ENCODE measurements at places on chromosomes 4 and X.
A peak's percentile ranks its signal among the peaks of the same experiment; 100 is the strongest.

GRCh38 chr4:150010525-150011126 is 67.6 kb upstream of the DCLK2 start:
- no peak for DNase-seq

DNA sequence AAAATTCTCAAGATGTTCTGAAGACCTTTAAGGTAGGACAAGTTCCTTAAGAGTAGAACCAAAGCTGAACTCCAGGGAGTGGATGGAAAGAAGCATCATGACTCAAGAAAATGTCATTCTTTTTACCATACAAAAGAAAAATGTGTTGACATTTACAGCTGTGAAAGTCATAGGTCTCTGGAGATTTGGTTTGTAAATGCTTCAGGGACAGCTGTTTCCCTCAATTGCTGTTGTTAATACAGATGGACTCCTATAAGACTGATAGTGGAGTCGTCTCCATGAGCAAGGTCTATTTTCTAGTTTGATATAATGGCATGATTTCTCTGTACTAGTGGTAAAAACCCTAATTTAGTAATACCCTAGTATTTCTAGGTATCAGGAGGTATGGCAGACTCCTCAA is 101.7 kb downstream of the PHOX2B start:
- no peak for DNase-seq

DNA sequence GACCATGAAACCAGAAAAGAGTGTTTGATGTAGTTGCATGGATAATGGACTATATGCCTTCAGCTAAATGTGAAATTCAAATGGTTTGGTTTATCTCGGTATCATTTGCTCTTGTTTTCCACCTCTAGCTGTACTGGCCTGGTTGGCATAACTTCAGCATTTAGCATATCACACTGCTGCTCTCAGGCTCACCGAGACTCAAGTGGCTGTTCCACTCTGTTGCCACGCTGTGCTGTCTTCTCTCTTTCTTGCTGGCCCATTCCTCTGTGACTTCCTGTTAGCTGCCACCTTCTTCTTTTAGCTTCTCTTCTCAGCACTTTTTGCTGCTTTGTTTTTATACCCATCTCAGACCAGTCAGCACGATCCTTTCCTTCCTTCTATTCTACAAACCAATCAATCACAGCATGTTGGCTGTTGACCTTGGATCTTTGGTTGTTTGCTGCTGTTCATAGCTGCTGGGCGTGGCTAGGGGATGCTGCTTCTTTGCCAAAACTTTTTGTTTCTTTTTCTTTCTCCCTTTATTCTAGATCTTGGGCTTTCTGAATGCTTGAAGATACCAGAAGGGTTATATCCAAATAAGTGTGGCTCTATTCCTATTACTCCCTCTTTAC is 24.0 kb downstream of the INTS6L start:
- no peak for DNase-seq

DNA sequence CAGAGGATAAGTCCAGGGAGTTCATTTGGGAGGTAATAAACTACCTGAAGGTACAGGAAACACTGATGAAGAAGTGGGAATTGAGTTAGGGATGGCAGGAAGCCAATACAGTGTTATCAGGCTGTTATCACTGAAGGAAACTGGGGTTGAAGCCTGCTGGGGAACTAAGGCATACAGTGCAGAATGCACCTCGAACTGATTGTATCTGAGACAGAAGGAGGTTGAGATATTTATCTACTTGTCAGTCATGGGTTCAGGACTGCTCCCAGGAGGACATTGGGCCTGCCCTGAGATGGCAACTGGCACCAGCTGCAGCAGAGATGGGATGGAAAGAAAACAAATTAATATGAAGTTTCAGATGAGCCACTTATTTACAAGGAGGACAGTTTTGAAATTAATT is 35.5 kb upstream of the CD38 start:
- no peak for DNase-seq

DNA sequence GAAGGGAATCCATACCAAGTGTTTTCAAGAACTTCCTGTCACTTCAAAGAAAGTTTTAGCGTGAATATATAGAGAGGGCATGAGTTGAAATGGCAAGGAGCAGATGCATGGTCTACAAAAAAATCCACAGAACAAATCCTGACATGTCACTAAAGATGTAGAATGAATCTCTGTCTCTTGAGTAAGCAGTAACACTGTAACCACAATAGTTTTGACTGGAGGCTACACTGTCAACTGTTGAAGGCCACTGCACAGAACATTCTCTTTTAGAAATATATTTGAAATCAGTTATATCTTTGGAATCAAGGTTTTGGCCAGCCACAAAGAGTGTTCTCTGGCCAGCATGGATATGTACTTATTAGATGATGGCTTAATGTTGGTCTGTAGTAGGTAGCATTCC is 83.8 kb downstream of the VCX3B start:
- DNase-seq = no peak

DNA sequence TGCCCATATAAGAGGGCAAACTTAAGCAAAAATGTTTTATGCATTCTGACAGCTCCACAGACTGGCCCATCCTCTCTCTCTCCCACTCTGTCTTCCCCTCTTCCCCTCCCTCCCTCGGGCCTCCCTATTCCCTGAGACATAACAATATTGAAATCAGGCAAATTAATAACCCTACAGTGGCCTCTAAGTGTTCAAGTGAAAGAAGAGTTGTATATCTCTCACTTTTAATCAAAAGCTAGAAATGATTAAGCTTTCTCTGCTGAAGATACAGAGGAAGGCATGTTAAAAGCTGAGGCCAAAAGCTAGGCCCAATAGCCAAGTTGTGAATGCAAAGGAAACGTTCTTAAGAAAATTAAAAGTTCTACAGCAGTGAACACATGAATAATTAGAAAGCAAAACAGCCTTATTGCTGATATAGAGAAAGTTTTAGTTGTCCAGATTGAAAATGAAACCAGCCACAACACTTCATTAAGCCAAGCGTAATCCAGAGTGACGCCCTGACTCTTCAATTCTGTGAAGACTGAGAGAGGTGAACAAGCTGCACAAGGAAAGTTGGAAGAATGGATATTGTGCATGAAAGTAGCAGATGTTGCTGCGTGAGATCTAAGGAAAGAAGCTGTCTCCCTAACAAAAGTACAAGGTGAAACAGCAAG is 54.9 kb downstream of the USO1 start:
- no peak for DNase-seq

DNA sequence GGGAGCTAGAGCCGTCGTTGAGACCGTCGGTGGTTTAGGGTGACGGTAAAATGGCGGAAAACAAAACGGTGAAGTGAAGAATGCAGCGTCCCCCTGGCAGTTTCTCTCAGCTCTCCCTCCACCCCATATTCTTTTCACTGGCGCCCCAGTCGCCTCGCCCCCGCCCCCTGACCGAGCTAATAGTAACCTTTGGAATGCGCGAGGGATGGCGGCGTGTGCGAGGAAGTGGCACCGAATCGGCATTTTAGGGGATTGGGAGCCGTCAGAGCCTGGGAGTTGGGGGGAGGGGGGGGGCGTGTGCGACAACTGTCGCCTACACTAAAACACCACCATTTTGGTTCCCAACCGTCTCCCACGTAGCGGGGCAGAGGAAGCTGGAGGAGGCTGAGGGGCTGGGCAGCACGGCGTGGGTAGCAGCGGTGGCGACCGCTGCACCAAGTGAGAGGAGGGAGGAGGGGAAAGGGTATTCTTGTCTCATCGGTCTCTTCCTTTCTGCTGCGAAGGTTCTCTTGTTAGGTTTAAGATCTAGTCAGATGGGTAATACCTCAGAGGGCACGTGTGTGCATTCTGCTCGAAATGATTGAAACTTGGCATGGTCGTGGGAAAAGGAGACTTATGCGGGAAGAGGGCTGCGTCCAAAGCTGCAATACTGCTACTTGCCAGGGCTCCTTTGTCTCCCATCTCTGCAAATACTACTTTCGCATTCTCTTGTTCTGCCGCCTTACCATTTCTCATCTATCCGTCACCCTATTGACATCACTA is 840 bp downstream of the ZNF711 start:
- DNase-seq = no peak

- DNase-seq = peak; percentile 4
Measured at GRCh38 chrX:7146703-7147412, 654 bp upstream of the STS start.

DNA sequence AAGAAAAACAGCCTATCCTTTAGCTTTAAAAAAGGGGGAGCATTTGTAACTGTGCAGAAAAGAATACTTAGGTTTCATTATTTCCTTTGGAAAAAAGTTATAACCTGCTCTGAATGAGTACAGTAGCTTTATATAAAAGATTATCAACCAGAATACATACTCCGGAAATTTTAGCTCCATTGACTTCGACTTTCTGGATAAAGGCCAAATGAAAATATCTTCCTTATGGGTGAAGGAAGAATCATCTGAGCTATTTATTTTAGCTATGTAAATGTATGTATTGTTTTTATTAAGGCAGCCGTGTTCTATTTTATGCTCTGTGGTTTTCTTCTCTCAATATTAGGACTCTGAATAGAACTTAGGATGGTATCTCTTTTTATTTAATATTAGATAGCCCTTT is 69.0 kb upstream of the ETNPPL start:
- DNase-seq = no peak

GRCh38 chr4:135281230-135281629 is 1079.6 kb upstream of the PABPC4L start:
- no peak for DNase-seq

DNA sequence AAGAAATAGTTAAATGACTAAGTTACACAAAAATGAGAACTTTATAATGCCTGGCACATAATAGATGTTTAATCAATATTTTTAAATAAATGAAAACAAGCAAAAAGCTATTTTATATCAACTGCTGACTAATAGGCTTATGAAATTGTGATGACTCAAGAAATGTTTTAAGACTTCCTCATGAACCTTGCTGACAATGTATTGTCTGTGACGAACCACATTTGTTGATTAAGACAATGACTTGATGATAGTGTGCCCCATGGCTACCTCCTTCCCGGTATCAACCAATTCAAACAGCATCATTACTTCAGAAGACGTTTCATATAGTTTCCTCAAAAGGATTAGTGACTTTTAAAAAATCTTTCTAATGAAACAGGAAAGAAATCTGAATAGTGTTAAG is 7.9 kb downstream of the CXCL6 start:
- no peak for DNase-seq

DNA sequence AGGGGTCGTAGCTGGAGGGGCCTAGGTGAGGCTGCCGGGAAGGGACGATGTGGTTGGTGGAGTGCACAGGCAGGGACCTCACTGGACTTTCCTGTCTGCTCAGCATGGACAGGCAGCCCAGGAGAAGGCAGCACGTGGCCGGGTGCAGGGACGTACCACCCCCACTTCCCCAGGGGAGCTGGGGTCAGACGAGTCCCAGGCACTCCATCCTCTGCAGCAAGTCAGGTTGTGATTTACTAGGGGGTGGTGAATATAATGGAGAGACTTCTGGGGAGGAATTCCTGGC is 1.5 kb upstream of the CTBP1 start:
- DNase-seq = no peak

DNA sequence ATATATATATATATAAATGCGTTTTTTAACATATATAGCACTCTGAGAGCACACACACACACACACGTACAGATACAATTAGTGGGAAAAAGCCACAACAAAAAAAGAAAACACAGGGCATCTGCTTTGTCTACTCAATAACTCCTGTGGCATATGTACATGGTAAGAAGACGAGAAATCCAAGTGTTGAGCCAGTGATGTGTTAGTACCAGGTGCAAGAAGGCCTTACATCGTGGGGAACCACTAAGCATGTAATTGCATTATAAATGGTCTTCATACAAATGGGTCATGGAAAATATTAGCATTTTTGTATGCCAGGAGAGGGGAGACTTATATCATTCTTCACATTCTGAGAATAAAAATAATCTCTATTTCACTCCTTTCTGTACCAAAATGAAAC is 62.7 kb upstream of the FAM47B start:
- no peak for DNase-seq

DNA sequence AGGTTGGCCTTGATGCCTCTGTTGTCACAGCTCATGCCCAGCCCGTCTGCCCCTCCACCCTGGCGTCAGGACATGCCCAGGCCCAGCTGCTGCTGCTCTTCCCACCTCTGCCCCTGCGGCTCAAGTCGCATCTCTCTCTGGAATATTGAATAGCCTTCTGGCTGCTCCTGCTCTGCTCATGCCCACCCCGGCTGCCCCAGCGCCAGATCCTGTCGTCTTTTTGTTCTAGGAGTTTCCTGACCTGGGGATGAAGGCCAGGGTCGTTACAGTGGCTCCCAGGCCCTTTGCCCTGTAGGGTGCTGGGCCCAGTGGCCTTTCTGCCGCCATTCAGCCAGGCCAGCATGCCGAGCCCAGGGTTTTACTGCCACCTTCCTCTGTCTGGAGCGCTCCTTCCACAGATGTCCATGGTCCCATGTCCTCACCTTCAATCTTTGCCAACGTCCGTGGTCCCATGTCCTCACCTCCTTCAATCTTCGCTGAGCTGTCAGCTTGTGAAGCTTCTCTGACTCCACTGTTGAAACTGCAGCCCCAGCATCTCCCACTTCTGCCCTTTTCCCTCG is 9.7 kb downstream of the MAEA start:
- DNase-seq = no peak

DNA sequence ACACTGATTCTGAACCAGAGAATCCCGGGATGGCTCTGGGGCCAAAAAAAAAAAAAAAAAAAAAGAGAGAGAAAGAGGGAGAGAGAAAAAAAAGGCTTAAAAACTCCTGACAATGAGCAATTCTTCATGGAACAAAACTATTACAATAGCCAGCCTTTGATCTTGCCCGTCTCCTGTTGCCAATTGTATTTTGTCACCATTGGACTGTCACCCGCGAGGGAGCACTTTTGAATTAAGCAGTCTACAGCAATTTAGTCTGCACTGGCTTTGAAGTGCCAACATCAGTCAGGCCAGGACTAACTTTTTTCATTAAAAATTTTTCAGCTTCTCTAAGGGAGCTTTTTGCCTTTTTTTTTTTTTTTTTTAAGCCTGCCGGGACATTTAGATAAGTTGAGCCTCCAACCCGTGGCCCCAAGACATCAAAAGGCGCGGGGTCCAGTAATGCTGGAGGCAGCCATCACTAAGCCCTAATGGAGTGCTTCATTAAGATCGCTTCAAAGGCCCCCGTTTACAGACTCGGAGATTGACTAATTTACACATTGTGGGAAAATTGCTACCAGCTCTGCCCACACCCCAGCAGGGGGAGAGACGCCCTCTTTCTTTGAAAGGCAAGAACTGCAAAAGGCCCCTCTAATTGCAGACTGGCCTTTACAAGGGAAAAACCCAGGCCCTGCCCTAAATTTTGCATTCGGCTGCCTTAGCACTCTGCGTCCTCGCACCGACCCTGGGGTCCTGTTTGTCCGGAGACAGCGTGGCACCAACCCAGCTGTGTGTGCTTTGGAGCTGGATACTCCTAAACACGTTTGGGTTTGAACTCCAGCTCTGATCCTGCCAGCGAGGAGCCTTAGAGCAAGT is 98.1 kb upstream of the MSX1 start:
- DNase-seq = no peak

GRCh38 chrX:139842326-139843185 is 90.3 kb downstream of the ATP11C start:
- DNase-seq = no peak

DNA sequence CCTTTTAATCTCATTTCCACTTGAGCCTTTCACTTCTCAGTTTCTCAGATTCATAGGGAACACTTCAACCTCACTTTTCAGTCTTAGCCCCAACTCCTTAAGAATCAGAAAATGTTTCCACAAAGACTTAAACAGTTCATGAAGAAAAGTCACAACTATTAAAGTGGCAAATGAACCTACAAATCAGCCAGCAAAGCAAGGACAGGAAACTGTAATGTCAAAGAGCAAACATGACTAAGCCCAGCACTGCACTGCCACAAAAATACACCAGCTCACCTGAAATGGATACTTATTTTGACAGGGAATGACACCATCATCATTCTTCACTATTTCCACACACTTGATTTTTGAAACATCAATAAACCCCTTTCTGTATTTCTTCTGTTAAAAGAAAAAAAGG is 41.8 kb upstream of the TXK start:
- DNase-seq = no peak
